ENCODE measurements at places on chromosomes 5 and 9.

GRCh38 chr9:91896097-91896496 is 53.9 kb downstream of the ROR2 start:
- no peak for DNase-seq

GRCh38 chr5:126917918-126918614 is 112.3 kb downstream of the MARCHF3 start:
- DNase-seq, result no peak

GRCh38 chr5:88888848-88889188 is 5.8 kb upstream of the MEF2C start:
- DNase-seq, result no peak

- no peak for DNase-seq
These were observed 9.1 kb downstream of the CHMP5 start for GRCh38 chr9:33273972-33274328.

DNA sequence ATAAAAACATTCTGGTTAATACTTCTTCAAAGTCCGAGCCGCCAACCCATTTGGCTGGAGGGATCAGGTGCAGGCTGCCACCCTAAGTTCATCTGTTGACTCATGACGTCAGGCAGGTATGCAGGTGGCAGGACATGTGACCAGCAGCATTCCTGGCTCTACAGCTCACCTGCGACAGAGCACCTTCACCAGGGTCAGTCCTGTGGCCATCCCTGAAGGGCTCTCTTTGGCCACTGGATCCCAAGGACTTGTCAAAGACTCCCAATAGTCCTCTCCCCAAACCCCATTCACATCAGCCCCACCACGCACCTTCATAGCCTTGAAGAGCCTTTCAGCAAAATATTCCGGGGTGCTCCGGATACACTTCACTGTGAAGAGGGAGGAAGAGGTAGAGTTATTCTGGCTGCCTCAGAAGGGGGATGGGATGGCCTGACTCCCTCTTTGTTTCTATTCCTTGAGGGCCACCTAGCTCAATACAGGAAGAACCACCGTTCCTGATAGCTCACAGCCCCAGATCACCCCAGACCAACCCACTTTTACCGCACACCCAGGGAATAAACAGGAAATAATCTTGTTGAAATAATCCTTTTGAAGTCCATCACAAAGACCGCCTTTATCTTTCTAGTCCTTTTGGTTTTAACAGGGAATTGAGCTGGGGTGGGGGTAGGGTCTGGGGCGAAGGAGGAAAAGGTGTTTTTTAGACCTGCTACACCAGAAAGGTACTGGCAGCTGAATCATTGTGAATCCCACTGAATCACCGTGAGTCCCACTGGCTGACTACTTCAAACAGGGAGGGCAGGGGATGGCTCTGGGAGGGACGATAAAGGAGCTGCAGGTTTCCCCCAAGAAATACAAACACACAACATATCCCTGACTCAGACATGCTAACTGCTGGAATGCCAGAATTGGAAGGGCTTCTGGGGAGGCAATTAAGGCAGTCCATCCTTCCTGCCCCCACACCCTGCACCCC is 26.4 kb downstream of the ANXA6 start:
- no peak for DNase-seq

- no peak for DNase-seq
These were observed 27.3 kb downstream of the EXD3 start for GRCh38 chr9:137395666-137396010.
